Immature natural killer cell (primary cell): ENCODE measurements at places on chromosomes 2 and 18. TPM values are rescaled to one million over a fixed set of nuclear protein-coding genes. Genes with fewer than 3 reads are reported as not detected.

DNA sequence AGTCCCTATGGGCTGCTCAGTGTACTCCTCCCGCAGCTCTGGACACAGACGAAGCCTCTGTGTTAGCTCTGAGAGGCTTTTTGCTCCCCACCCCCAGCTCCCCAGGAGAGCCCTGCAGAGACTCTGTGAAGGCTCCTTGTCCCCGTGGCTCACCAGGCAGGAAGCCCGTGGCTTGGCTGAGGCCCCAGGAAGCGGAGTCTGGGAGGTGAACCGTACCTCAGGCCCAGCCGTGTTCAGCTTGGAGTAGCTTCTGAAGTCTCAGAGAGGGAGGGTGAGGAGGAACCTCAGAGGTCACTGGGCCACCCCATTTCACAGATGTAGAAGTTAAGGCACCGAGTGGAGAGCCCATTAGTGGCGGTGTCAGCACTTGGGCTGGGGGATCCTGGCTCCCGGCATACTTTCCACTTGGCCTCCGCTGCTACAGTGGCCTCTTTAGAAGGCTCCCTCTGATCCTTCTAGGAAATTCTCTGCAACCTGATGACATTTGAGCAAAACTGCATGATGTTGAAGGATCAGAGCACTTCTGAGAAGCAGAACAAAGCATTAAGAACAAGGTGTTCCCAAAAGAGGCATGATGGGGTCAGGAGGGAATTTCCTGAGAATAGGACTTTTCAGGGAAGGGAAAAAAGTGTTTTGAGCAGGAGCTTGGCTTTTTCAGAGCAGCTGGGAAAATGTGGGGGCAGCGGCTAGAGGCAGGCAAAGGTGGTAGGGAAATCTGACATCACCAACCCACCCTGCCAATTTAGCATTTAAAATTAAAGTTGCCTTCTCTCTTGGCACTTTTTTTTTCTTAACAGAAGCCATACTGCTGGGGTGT is 79.1 kb downstream of the MCFD2 start:
- no peak overlapping the region for H3K4me3 ChIP-seq
- no peak for DNase-seq
- no peaks in the 10 kb centered on the region for H3K36me3 ChIP-seq
- H3K27ac ChIP-seq = no peak overlapping the region
- H3K4me1 ChIP-seq = no peaks in the 10 kb centered on the region

Gene SLC11A1
- polyA plus RNA-seq = 0.66 TPM

DNA sequence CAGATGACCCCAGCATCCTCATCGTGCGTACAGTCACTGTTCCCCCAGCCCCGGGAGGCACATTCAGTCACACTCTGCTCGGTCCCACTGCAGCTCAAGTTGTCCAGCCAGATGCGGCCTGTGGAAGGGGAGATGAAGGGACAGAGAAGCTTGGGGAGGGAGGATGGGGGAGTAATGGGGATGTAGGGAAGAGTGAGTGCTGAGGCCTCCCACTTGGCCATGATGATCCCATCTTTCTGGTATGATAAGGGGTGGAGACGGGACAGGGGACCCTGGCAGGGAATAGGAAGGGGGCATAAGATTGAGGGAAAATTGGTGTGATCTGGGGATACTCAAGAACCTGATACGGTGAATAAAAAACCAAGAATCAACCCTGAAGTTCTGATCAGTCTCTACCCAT is 3.5 kb downstream of the LOXL3 start:
- H3K36me3 ChIP-seq = no peaks in the 10 kb centered on the region
- DNase-seq = no peak
- peaks cover 13% of the 10 kb centered on the region for H3K4me1 ChIP-seq
- peaks cover 16% of the 10 kb centered on the region for H3K27me3 ChIP-seq
- H3K27ac ChIP-seq = no peak overlapping the region

Gene CCL20
- polyA plus RNA-seq = not detected

Gene RBM44
- polyA plus RNA-seq = not detected

GRCh38 chr2:190126798-190127197 is 64.3 kb upstream of the MSTN start:
- H3K4me3 ChIP-seq = no peak overlapping the region
- peaks cover 4% of the 10 kb centered on the region for H3K27me3 ChIP-seq
- H3K4me1 ChIP-seq = peaks cover 3% of the 10 kb centered on the region
- no peak overlapping the region for H3K27ac ChIP-seq
- no peaks in the 10 kb centered on the region for H3K36me3 ChIP-seq
- DNase-seq = no peak

- no peaks in the 10 kb centered on the region for H3K4me1 ChIP-seq
- peaks cover 1% of the 10 kb centered on the region for H3K27me3 ChIP-seq
- H3K36me3 ChIP-seq = no peaks in the 10 kb centered on the region
- H3K27ac ChIP-seq = no peak overlapping the region
These were observed 95.6 kb upstream of the LHCGR start for GRCh38 chr2:48851161-48851560.

GRCh38 chr2:130377491-130377890 is 21.6 kb downstream of the PTPN18 start:
- no peak for DNase-seq
- H3K4me3 ChIP-seq = peak overlapping the region; percentile 10
- H3K36me3 ChIP-seq = peaks cover 29% of the 10 kb centered on the region
- H3K27me3 ChIP-seq = peaks cover 3% of the 10 kb centered on the region

GRCh38 chr2:4175343-4175742 is 472.0 kb downstream of the DCDC2C start:
- no peaks in the 10 kb centered on the region for H3K36me3 ChIP-seq
- H3K4me3 ChIP-seq = no peak overlapping the region
- no peaks in the 10 kb centered on the region for H3K4me1 ChIP-seq
- no peaks in the 10 kb centered on the region for H3K27me3 ChIP-seq
- DNase-seq = no peak

- no peak overlapping the region for H3K4me3 ChIP-seq
- peaks cover 2% of the 10 kb centered on the region for H3K27me3 ChIP-seq
- no peak overlapping the region for H3K27ac ChIP-seq
- no peak for DNase-seq
- H3K36me3 ChIP-seq = no peaks in the 10 kb centered on the region
These were observed 6.1 kb upstream of the DNMT3A start for GRCh38 chr2:25347846-25348245.
